ENCODE measurements at places on chromosomes 13 and 19. TPM values are rescaled to one million over a fixed set of nuclear protein-coding genes. Genes with fewer than 3 reads are reported as not detected.

ZNF431 gene
- 5.6 TPM for total RNA-seq

NLRP7 gene
- total RNA-seq: not detected

CYSLTR2 gene
- total RNA-seq: not detected

EPSTI1 gene
- total RNA-seq: 0.10 TPM

TOMM40 gene
- total RNA-seq: 251 TPM

GPC6 gene
- 5.9 TPM for total RNA-seq

ADM5 gene
- total RNA-seq: 5.8 TPM

USPL1 gene
- total RNA-seq: 11.0 TPM

TNFSF13B gene
- 0.03 TPM for total RNA-seq

OR10H1 gene
- not detected for total RNA-seq

ARHGEF7 gene
- total RNA-seq: 19.5 TPM

ZNF433 gene
- not detected for total RNA-seq

KCNC3 gene
- total RNA-seq: 1.5 TPM

NAA16 gene
- 8.3 TPM for total RNA-seq

ZMYM2 gene
- total RNA-seq: 8.3 TPM

PRODH2 gene
- 0.18 TPM for total RNA-seq

ZSCAN18 gene
- 2.7 TPM for total RNA-seq

PRX gene
- total RNA-seq: 1.3 TPM

KLF1 gene
- not detected for total RNA-seq

MED4 gene
- total RNA-seq: 40.9 TPM

IFNL1 gene
- not detected for total RNA-seq

All from A549 treated with RU486 at 1 μM for 4 hours (cell line).